NCI-H1436 treated with DMSO at 0.1 percent for 48 hours (cell line): ENCODE measurements at places on chromosomes 5 and 9.

DNA sequence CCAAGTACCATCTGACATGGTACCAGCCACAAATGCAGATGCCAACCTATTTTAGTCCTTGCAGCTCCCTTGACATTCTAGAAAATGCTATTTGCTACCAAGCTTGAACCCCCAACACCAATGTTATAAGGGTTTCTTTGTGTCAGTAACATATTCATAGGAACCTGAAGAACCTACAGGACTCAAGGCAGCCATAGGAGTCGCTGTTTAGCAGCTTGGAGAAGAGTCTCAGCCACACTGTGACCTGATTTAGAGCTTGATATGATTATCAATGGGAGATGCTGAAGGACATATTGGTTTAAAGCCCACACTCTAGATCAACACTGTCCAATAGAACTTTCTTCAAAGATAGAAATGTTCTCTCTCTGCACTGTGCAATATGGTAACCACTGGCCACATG, 6.4 kb upstream of the ZFR start:
- DNase-seq, result no peak

DNA sequence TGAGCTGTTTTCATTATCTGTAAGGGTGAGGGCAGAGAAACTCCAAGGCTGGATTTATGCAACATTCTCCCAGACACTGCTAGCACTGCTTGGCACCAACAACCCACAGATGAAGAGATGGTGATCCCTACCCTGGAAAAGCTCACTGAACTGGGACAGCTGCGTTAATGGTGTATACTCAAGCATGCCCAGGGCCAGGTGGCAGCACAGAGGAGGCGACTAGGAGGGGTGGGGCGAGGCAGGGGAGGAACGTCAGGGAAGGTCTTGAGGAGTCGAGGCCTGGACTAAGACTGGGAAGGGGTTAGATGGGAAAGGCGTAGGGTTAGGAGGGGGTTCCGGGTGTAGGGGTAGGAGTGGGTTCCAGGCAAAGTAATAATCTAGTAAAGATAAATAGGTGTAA, 73.1 kb upstream of the TBC1D9B start:
- no peak for DNase-seq

GRCh38 chr5:77845324-77845646, 69.1 kb upstream of the TBCA start:
- no peak for DNase-seq

DNA sequence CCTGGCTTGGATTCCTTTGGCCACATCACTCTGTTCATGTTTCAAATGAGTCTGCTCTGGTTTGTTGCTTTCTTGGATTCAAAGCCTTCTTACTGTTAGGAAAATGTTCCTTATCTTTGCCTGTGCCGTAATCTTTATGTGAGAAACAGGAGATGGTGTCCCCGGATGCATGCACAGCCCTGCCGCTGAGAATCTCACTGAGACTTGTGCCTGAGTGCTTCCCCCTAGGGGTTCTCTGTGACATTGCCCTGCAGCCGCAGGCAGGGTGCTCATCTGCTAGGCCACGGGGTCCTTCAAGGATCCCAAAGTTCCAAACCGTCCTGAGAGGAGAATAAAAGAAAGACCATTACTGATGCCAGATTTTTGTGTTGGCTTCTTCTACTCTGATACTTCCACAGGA, 81.4 kb upstream of the ANKRD55 start:
- DNase-seq, result no peak

DNA sequence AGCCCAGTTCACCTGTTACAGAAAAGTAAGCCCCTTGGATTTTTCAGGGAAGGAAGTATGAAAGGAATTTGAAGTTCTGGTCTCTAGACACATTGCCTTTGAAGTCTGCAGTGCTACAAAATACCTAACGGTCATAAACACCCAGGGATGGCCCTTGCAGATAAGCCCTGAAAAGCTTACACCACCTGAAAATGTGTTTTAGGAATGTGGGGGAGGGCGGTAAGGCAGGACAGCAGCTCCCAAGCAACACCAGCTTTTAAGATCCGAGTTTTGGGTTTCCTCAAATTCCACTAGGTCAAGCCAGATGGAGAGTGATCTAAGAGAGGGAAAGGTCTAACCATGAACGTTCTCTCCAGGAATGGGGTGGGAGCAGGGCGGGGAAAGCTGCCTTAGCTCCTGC, 114.1 kb upstream of the PANK3 start:
- DNase-seq, result no peak

DNA sequence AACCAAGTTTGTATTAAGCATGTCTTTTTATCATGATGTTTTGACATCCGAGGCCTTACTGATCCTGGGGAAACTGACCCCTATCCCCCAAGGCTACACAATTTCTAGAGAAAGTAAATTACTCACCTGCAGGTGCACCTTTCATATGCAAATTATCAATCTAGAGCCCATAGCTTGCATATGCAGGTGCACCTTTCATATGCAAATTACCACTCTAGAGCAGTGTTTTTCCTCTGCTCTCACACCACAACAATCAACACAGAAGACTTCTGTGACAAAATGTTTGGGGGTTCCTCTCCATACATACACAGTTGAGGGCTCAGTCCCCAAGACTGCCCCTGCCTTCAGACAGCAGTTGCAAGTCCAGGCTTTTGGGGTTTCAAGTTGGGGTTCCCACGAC, 203.7 kb upstream of the RORB start:
- DNase-seq, result no peak

GRCh38 chr9:86503314-86503713, 149.1 kb upstream of the TUT7 start:
- no peak for DNase-seq

- DNase-seq, result no peak
Measured at GRCh38 chr5:31966936-31967335, 207.2 kb downstream of the GOLPH3 start.

- no peak for DNase-seq
Measured at GRCh38 chr5:137488516-137488915, 10.6 kb downstream of the SPOCK1 start.

DNA sequence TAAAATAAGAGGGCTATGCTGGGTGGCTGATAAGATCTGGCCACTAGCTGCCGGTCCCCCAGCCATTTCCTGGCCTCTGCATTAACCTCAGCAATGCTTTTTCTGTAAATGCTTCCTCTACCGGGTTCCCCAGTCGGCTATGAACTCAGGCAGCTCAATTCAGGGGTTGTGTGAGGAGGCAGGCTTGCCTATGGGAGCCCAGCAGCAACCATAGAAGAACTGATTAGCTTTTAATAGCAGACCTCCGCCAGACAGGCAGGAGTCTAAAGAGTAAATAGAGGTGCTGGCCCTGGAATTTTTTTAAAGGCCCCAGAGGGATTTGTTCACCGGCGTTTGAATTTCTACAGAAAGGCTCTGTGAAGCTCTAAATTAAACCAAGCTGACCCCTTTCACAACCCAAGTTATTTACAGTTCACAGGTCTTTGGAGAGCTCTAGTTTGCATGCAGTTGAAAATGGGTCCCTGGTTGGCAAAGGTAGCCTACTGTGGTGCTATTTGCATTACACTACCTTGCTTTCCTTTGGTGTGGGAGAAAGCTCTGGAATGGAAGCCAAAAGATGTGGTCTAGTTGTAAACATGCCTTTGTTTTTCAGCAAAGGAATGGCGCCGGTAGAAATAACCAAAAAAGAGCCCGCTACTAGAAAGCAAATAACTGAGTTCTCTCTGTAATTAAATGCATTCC, 289.7 kb upstream of the SEMA6A start:
- no peak for DNase-seq

DNA sequence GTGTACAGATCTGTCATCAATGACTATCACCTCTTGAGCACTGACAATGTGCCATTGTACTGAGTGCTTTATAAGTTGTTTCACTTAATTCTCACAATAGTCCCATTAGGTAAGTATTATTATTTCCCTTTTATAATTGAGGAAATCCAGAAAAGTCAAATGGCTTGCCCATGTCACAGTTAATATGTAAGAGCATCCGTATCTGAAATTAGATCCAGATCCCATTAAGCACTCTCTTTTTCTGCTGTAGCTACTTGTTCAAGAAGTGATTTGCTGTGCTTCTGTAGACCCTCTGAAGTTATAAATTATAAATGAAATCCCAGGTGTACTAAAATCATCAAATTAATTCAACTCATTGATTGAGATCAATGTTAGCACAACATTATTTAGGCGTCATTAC, 94.7 kb downstream of the INIP start:
- no peak for DNase-seq

GRCh38 chr5:64944868-64945267, 176.1 kb downstream of the CWC27 start:
- DNase-seq, result no peak

- DNase-seq, result no peak
Measured at GRCh38 chr5:35618304-35618636, 607 bp downstream of the SPEF2 start.
